ENCODE measurements at places on chromosomes 2 and 18. TPM values are rescaled to one million over a fixed set of nuclear protein-coding genes. Genes with fewer than 3 reads are reported as not detected.
A peak's percentile ranks its signal among the peaks of the same experiment; 100 is the strongest.

DNA sequence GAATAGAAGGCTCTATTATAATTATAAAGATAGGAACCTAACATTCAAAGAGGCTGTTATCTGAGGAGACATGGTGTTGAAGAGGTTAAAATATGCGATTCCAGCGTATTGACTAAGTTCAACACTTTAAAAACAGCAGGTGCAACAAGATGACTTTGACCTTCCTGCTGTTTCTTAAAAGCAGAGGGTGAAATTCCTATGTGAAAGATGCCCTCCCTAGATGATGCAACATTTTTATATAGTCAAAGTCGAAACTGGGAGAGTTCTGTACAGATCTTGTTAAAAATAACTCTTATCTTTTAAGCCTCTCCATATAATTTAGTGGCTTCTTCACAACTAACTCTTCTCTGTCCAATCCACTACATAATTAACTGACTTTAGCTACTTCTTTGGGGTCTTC is 4.4 kb upstream of the ACKR3 start:
- DNase-seq: no peak

The TNFAIP6 gene
- 2.3 TPM for total RNA-seq

GRCh38 chr2:1557467-1557820 is 144.2 kb downstream of the TPO start:
- DNase-seq: no peak

The AGXT gene
- not detected for total RNA-seq

- DNase-seq: no peak
Observed at GRCh38 chr2:3669656-3670055, 11.7 kb downstream of the ALLC start.

- DNase-seq: no peak
Observed at GRCh38 chr2:109654326-109655050, 40.3 kb downstream of the SOWAHC start.

- DNase-seq: no peak
Observed at GRCh38 chr2:241865416-241865956, 4.0 kb upstream of the RTP5 start.

GRCh38 chr2:45004562-45005191 is 4.6 kb downstream of the SIX2 start:
- no peak for DNase-seq

The DSC1 gene
- 10.7 TPM for total RNA-seq

GRCh38 chr18:10094154-10094553 is 180.3 kb downstream of the VAPA start:
- DNase-seq: no peak

The SPOPL gene
- 15.2 TPM for total RNA-seq

GRCh38 chr2:45913539-45913938 is 262.1 kb downstream of the PRKCE start:
- DNase-seq: no peak

The RASGRP3 gene
- 58.2 TPM for total RNA-seq

The LIMS2 gene
- 277 TPM for total RNA-seq

- no peak for DNase-seq
Observed at GRCh38 chr2:147884830-147885229, 40.0 kb downstream of the ACVR2A start.

DNA sequence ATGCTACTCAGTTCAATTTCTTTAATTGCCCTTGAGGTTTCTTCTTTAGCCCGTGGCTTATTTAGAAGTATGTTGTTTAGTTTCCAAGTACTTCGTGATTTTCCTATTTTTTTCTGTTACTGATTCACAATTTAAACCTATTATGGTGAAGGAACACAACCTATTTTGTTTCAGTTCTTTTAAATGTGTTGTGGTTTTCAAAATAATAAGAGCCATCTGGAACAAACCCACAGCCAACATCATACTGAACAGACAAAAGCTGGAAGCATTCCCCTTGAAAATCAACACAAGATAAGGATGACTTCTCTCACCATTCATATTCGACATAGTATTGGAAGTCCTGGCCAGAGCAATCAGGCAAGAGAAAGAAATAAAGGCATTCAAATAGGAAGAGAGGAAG is 155.2 kb downstream of the GALNT1 start:
- no peak for DNase-seq

GRCh38 chr2:36455011-36455410 is 99.4 kb downstream of the CRIM1 start:
- DNase-seq: no peak

The C1QL2 gene
- not detected for total RNA-seq

The ABCB11 gene
- total RNA-seq: not detected

GRCh38 chr2:59658906-59659635 is 894.4 kb downstream of the BCL11A start:
- DNase-seq: no peak

- no peak for DNase-seq
Observed at GRCh38 chr2:105361102-105361889, 24.0 kb downstream of the C2orf49 start.

GRCh38 chr2:204313256-204313655 is 232.0 kb upstream of the PARD3B start:
- DNase-seq: no peak

GRCh38 chr18:63079114-63079513 is 240.5 kb downstream of the BCL2 start:
- DNase-seq: no peak

DNA sequence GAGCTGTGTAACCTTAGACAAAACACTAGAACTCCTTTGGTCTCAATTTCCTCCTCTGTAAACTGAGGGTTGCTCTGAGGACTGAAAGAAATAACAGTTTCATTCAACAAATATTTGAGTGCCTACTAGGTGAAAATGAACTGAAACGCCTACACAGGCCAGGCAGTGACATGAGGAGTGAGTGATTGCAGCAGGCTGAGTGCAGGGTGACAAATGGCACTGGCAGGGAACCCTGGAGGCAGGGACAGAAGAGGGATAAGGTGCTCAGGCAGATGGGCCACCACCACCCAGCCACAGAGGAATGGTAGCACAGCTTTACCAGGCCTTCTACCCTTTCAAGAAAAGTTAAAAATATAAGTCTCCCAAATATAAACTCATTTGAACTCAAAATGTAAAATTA is 11.5 kb upstream of the RNU4ATAC start:
- DNase-seq: no peak

The NAT8 gene
- not detected for total RNA-seq

DNA sequence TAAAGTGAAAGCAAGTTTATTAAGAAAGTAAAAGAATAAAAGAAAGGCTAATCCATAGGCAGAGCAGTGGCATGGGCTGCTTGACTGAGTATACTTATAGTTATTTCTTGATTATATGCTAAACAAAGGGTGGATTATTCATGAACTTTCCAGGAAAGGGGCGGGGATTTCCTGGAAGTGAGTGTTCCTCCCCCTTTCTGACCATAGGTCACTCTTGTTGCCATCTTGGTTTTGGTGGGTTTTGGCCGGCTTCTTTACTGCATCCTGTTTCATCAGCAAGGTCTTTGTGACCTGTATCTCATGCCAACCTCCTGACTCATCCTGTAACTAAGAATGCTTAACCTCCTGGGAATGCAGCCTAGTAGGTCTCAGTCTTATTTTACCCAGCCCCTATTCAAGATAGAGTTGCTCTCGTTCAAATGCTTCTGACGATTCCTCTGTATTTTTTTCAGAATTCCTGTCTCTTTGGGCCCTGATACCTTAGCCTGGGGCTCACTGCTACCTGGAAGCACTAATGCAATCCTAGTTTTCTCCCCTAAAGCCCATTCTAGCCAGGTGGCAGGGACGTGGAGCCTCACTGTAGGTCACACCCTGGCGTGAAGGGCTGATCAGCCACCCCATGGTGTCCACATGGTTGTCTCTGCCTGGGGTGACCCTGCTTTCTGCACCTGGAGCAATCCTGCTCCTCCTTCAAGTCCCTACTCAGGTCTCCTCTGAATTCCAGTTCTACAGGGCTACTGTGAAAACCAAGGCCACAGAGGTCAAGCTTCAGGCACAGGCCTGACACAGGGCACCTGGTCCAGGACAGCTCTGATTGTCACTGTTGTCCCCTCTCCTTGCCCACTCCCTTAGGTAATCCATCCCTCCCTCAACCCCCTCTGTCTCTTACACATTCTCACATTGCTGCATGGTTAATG is 6.0 kb upstream of the SLC35F6 start:
- DNase-seq: peak; percentile 62

The IL37 gene
- not detected for total RNA-seq

The SIX3 gene
- total RNA-seq: not detected

DNA sequence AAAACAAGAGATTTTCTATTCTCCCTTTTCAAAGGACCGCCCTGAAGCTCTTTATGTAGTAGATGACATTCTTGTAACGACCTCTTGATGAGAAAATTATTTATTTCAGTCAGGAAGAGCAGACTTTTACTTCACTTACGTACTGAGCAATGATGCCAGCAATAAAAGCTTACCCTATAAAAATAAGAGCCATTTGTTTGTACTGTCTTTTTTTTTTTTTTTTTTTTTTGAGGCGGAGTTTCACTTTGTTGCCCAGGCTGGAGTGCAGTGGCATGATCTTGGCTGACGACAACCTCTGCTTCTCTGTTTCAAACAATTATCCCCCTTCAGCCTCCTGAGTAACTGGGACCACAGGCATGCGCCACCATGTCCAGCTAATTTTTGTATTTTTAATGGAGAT is 39.2 kb downstream of the CRIM1 start:
- no peak for DNase-seq

The RAB6C gene
- total RNA-seq: 0.24 TPM

The VIT gene
- total RNA-seq: 3.2 TPM

The OSR1 gene
- total RNA-seq: 13.3 TPM

DNA sequence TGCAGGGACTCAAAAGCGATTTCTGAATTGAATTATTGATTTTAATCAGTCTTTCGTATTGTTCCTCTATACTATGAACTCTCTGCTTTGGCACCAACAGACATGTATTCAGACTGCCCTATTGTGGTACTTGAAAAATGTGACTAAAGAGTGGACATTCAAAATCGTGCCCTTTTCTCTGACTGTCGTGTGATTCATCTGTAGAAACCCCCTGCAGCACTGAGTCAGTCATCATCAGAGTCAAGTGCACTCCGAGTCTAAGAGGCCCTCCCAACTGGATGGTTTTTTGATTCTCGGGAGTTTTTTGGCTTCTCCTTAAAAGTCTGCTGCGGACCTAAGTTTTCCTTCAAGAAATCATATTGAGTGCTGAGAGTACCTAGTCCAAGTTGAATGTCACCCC is 96.4 kb upstream of the FOSL2 start:
- DNase-seq: no peak

The RNF152 gene
- 15.0 TPM for total RNA-seq

GRCh38 chr2:128413014-128413717 is 94.5 kb upstream of the HS6ST1 start:
- DNase-seq: no peak

The ZNF514 gene
- 12.3 TPM for total RNA-seq

GRCh38 chr2:102619414-102620319 is at the start of gene SLC9A2:
SLC9A2 (plus strand) TSS chr2:102619553; CDS start chr2:102619849, 296 bp downstream.
- no peak for DNase-seq

The OTOF gene
- 0.05 TPM for total RNA-seq

DNA sequence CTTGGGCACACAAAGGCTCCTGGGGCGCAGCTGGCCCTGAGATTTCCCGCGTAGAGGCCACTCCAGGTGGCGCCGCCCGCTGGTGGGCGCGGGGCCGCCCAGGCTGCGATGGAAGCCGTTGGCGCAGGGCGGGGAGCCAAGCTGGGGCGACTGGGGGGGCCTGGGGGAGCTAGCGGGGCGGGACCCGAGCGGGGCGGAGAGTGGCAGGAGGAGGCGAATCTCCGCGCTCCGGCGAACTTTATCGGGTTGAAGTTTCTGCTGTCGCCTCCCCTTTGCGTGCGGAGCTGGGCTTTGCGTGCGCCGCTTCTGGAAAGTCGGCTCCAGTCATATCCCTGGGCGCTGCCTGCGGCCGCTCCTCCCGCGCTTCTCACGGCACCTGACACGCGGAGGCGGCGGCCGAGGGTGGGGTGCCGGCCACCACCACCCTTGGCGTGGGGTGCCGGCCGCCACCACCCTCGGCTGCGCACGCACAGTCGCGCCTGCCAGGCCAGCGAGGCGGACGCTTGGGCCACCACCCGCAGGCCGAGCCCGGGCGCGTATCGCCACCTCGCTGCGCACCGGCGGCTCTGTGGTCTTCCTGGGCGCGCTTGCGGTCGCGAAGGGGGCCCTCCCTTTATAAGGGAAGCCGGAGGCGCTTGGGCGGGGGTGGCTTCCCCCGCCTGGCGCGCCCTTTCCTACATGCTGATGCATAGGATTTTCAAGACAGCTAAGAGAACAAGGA is 919 bp upstream of the CYP1B1 start:
- DNase-seq: peak; percentile 79

DNA sequence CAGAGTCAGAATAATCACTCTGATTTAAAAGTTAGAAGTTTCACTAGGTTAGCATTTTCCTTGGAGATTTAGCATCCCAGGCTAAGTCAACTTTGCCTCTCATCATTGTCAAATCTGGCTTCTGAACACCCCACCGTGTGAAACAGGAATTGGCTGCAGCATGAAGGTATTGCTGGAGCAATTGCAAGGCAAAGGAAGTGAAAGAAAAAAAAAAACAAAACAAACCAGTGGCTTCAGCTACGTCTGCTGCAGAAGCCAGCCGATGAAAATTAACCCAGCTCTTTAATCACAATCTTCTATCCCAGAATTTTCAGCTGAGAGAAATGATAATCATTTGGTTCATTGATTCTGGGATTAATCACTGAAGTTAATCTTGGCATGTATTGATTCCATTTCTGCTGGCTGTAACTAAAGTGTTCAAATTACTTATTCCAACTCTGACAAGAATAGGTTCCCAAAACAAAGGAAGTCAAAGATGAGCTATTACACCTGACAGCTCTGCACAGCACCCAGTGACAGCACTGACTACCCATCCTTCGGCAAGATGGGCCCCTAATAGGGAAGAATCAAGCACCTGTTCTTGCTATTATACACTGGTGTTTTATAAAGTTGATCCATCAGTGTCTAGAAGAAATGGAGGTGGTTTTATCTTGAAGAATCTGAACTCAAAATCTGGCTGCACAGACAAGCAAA is 42.7 kb upstream of the REG3G start:
- no peak for DNase-seq

GRCh38 chr2:100046961-100047947 is 95.1 kb downstream of the AFF3 start:
- no peak for DNase-seq

GRCh38 chr2:101698844-101699754 is 1.6 kb downstream of the MAP4K4 start:
- no peak for DNase-seq

GRCh38 chr18:79748321-79749180 is 49.2 kb upstream of the KCNG2 start:
- DNase-seq: no peak

- peak; percentile 17 for DNase-seq
Observed at GRCh38 chr18:45670281-45670962, 53.6 kb upstream of the SLC14A1 start.

The PCARE gene
- 0.36 TPM for total RNA-seq

DNA sequence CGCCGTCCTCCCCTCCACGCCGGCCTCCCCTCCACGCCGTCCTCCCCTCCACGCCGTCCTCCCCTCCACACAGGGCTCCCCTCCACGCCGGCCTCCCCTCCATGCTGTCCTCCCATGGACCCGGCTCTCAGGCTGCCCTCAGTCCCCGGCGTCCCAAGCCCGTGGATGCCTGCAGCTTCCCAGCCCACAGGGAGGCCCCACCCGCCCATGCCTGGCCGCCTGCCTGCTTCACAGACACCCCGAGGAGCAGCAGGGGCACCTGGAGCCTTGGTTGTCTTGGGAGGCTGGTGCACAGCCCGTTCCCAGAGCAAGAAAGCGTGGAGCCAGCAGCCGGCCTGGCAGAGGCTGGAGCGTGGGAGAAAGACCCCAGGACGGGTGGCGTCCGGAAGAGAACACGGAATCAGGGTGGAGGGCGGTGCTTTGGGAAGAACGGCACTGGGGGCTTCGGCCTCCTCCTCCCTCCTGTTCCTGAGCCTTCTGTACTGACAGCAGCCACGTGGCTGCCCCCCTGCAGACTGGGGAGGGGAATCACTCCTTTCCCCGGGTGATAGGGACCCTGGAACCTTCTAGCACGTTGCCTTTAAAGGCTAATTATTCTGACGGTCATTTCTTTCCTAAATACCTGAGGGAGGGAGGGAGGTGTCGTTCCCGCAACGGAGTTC is 26.2 kb upstream of the KCNG2 start:
- DNase-seq: no peak

Data from heart right ventricle (tissue), 16 donors.